ENCODE measurements at places on chromosomes 11 and 22.

GRCh38 chr11:43145653-43146052 lies 166.1 kb upstream of the API5 start:
- DNase-seq, result no peak

DNA sequence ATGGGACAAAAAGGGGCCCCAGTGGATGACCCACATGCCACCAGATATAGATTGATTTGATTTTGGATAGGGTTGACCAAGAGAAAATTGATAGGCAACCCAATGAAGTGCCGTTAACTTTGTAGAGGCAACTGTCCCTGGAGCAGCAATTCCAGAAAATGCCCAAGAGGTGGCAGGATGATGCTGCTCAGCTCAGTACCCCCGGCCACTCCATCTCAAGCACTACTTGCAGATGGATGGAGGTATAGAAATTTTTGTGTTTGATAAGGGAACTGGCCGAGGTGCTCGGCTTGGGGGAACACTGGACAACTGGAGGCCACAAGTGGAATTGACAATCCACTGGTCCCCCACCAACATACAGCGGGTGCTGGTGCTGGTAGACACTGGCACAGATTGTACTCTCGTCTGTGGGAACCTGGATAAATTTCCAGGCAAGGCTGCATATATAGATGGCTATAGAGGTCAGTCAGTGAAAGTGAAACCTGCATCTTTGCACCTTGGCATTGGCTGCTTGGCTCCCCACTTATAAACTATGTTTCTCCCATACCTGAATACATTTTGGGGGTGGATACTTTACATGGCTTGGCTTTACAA lies 86.3 kb downstream of the CCDC83 start:
- peak; percentile 12 for DNase-seq

DNA sequence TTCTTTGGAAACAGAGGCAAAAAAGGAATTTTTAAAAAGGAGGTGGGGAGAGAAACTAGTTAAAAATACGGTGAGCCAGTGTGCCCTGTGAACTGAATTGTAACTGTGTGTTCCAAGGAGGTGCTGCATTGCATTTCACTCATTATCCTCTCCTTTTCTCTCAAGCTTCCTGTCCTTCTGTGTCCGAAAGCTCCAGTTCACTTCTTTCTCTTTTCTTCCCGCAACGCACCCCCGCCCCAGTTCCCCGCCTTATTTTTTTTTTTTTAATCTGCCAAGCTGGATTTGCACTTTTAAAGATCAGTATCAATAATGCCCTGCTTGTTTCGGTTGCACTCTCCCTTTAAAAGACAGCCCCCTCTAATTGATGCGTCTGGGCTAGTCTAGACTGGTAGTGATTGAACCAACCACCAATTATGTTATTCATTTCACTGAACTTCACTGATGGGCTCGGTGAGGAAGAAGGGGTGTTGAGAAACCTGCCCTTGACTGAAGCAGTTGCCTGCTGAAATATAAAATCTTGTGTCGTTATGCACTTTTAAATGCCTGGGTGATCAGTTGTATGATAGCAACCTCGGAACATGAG lies 18.5 kb downstream of the BLID start:
- peak; percentile 93 for DNase-seq

GRCh38 chr22:45564349-45565030 lies 61.8 kb downstream of the FBLN1 start:
- no peak for DNase-seq

- DNase-seq, result no peak
Observed at GRCh38 chr11:17515443-17516176, 28.6 kb downstream of the USH1C start.

- DNase-seq, result no peak
Observed at GRCh38 chr11:121367001-121367843, 74.7 kb downstream of the SC5D start.

DNA sequence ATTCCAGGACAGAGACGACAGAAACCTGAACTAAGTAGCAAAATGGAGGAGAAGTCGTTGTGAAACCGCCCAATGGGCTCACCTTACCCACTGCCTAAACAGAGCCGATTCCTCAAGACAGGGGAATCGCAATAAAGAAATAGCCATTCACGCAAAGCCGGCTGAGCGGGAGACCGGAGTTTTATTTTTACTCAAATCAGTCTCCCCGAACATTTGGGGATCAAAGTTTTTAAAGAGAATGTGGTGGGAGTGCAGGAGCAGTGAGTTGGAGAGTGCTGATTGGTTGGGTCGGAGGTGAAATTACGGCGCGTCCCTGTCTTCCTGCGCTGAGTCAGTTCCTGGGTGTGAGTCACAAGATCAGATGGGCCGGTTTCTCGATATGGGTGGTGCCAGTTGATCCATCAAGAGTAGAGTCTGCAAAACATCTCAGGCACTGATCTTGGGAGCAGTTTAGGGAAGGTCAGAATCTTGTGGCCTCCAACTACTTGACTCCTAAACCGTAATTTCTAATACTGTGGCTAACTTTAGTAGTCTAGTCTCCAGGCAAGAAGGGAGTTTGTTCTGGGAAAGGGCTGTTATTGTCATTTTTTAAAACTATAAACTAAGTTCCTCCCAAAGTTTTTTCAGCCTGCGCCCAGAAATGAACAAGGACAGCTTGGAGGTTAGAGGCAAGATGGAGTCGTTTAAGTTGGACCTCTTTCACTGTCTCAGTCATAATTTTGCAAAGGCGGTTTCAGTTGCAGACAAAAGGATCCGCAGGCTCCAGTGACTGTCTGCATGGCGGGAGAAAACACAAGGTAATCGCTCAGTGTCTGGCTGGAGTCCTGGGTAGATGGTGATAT lies 34.1 kb downstream of the OR4D9 start:
- DNase-seq, result no peak

DNA sequence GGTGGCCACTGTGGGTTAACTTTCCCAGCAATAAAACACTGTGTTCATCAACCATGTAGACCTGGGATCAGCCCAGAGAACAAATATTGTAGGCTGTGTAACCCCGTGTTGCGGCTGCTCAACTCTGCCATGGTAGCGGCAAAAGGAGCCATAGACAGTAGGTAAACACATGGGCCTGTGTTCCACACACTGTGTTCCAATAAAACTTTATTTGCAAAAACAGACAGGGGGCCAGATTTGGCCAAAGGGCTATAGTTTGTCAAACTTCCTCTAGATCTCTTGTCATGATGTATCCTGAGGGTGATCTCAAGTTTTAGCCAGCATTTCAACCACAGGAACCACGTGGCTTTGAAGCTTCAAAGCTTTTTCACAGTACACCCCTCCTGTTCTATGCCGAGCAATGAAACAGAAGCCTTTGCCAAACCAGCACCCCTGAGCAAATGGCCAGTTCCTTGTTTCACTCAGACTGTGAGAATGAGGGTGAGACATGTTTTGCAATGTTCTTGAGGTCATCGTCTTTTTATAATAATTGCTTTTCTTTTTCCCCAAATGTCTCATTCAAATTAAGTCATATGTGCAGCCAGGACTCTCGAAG lies 49.9 kb upstream of the FADD start:
- DNase-seq, result no peak

GRCh38 chr11:61488651-61489291 lies 19.8 kb upstream of the LRRC10B start:
- no peak for DNase-seq

GRCh38 chr11:113204280-113204679 lies 110.1 kb upstream of the TTC12 start:
- no peak for DNase-seq

GRCh38 chr11:129426776-129427175 lies 51.1 kb downstream of the BARX2 start:
- no peak for DNase-seq

GRCh38 chr11:119505861-119506260 lies 82.9 kb upstream of the THY1 start:
- peak; percentile 56 for DNase-seq

DNA sequence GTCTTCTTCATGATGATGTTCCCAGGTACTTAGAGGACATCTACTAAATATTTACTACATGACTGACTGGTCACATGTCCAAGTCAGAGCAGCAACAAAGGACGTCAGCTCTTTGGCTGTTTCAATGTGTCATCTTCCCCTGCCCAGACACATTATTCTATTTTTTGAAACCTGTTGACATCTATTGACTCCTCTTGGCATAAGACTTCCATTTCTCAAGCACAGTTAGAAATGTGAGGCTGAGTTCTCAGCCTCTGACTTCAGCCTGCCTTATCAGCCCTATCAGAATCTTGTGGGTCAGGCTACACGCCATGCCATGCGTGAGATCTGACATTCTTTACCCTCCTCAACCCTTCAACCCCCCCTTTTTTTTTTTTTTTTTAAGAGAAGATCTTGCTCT lies 63.8 kb downstream of the SC5D start:
- DNase-seq, result no peak

GRCh38 chr11:120747850-120748814 lies 236.6 kb downstream of the GRIK4 start:
- DNase-seq, result peak; percentile 93
